ENCODE measurements at places on chromosomes 6 and 20.

DNA sequence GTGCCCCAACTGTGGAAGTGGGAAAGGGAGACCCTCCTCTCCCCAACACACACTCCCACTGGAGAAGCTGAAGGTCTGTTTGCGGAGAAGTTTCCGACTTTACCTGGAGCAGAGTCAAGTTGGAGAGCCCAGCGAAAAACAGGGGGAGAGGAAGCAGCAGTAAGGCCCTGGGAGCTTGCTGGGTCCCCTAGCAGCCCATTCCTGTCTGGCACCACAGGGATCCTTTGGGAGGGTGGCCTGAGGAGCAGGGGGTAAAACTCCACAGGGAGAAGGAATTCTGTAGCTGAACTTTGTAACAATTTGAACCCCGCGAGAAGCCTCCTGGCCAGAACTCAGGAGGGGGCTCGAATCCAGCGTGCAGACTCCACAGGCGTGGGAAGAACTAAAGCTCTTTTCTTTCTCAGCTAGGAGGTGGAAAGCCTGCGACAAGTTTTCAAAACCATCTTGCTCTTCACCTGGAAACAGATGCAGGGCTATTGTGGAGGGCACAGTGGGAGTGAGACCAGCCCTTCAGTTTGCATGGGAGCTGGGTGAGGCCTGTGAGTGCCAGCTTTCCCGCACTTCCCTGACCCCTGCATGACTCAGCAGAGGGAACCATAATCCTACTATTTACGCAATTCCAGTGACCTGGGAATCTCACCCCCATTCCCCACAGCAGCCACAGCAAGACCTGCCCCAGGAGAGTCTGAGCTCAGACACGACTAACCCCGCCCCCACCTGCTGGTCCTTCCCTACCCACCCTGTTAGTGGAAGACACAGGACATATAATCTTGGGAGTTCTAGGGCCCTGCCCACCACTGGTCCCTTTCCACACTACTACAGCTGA is 25.8 kb downstream of the SERPINB9 start:
- DNase-seq = no peak

DNA sequence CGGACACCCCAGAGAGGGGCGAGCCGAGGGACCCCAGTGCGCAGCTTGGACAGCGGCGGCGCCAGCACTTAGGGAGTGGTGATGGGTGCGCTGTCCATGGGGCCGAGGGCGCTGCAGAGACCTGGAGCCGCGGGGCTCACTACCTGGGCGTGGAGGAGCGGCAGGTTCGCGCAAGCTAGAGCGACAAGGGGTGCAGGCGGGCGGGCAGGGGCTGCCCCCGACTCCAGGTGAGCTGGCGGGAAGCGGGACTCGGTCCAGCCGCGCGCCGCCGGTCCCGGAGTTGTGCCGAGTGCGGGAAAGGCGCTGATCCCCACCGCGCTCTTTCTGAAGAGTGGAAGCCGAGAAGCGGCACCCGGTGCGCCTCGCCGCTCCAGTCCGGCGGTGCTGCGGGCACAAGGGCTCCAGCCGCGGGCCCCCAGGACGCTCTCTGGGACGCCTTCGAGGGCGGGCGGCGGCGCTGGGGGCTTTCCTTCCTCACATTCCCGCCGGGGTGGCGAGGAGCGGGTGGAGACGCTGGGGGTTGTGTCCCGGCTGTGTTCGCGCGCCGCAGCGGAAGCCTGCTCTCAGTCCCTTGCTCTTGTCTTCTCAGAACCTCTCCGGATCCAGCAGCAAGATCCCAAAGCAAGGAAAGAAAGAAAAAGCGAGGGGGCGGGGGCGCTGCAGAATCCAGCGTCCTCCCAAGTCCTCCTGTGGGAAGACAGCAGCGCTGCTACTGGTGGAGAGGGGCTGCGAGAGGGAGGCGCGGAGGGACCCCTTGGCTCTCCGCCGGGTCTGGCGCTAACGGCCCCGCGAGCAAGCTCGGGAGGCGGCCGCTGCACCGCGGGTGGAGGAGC is at the start of gene B3GAT2:
Gene B3GAT2 (minus strand): TSS at position 610 of the 833 bp plus-strand sequence. CDS start 631 bp downstream, outside the sequence.
- DNase-seq = no peak

DNA sequence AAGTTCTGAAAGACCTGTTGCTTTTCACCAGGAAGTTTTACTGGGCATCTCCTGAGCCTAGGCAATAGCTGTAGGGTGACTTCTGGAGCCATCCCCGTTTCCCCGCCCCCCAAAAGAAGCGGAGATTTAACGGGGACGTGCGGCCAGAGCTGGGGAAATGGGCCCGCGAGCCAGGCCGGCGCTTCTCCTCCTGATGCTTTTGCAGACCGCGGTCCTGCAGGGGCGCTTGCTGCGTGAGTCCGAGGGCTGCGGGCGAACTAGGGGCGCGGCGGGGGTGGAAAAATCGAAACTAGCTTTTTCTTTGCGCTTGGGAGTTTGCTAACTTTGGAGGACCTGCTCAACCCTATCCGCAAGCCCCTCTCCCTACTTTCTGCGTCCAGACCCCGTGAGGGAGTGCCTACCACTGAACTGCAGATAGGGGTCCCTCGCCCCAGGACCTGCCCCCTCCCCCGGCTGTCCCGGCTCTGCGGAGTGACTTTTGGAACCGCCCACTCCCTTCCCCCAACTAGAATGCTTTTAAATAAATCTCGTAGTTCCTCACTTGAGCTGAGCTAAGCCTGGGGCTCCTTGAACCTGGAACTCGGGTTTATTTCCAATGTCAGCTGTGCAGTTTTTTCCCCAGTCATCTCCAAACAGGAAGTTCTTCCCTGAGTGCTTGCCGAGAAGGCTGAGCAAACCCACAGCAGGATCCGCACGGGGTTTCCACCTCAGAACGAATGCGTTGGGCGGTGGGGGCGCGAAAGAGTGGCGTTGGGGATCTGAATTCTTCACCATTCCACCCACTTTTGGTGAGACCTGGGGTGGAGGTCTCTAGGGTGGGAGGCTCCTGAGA is at the start of gene HFE:
Gene HFE (plus strand): TSS at position 146 of the 832 bp plus-strand sequence. CDS start 12 bp downstream, at position 158.
- no peak for DNase-seq

DNA sequence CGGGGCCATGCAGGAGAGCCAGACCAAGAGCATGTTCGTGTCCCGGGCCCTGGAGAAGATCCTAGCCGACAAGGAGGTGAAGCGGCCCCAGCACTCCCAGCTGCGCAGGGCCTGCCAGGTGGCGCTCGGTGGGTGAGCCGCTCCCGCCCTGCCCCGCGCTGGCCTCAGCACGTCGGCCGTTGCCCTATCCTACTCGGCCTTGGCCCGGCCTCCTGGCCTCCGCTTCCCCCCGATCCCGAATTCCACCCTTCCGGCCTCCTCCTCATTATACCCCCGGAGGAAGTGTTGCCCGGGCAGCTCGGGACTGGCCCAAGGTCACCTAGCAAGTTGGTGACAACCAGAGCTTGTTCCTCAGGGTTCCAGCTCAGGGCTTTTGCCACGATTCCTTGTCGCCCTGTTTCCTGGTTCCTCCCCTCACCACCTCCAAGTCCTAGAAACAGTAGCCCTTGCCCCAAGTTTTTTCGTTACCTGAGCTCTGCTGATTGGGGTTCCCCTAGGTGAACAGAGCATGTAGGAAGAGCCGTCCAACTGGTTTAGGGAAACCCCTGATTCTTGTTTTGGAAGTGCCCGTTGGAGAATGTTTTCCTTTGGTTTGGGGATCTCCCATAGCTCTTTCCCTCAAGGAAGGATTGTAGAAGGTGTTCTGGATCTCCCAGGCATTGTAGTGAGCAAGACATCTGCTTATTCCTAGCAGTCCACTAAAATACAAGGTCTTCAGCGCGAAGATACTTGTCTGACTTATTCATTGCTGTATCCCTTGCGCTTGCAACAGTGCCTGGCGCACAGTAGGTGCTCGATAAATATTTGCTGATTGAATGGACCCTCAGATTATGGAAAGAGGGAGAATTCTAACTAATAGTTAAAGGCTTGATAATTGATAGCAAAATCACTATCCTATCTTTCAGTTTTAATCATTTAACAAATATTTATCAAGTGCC is 641 bp downstream of the ARFGEF2 start:
- no peak for DNase-seq

DNA sequence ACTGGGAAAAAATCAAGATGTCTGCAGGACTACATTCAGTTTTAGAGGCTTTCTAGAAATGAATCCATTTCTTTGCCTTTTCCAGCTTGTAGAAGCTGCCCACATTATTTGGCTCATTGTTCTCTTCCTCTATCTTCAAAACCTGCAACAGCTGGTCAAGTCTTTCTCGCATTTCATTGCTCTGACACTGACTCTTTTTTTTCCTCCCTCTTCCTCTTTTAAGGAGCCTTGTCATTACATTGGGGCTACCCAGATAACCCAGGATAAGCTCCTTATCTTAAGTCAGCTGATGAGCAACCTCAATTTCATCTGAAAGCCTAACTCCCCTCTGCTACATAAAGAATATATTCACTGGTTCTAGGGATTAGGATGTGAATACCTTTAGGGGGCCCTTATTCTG is 53.2 kb upstream of the CEP162 start:
- no peak for DNase-seq

DNA sequence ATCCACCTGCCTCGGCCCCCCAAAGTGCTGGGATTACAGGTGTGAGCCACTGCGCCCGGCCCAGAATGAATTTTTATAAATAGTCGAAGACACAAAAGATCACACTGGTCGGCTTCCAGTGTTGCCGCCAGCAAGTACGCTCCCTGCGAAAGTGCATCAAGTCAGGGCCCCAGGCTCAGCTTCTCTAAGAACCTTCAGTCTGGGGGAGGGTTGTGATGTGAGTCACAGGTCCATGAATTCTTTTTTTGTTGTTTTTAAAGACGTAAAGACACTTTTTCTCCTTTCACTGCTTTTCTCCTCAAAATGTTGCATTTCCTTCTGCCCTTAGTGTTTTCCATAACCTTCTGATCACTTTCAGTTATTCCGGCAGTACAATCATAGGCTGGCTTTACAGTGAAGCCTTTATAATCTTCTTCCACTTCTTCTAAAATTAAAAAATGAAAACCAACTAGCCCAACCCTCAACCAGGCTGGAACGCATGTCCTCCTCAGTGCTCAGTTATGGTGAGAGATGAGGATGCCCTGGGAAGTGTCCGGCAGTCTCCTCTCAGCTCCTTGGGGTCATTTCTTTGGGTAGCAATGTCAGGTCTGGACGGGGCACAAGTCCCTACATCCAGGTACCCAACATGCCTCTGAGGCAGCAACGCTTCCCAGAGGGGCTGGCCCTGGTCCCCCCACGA is 66.6 kb downstream of the CSE1L start:
- no peak for DNase-seq

DNA sequence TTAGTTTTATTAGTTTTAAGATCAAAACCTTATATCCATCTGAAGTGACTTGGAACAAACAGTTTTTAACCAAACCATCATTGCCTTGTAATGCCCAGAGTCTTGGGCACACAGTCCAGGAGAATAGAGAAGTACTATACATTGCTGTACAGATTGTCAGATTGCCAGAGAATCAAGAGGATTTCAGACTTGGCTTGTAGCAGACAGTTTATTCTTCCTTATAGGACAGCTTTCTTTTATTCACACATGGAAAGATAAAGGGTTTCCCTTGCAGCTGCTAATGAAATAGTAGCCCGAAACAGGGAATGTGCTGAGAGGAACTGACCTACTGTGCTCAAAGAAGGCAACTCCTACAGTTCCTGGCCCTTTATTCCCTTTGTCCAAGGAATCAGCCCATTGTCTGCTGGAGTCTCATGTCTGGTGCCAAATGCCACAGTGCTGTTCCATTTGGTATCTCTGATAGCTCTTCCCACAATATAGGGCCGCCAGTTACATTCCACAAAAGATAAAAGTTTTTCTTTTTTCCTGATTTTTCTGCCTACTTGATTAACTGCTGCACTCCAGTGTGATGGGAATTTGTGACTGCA is 30.6 kb downstream of the DCBLD1 start:
- no peak for DNase-seq

DNA sequence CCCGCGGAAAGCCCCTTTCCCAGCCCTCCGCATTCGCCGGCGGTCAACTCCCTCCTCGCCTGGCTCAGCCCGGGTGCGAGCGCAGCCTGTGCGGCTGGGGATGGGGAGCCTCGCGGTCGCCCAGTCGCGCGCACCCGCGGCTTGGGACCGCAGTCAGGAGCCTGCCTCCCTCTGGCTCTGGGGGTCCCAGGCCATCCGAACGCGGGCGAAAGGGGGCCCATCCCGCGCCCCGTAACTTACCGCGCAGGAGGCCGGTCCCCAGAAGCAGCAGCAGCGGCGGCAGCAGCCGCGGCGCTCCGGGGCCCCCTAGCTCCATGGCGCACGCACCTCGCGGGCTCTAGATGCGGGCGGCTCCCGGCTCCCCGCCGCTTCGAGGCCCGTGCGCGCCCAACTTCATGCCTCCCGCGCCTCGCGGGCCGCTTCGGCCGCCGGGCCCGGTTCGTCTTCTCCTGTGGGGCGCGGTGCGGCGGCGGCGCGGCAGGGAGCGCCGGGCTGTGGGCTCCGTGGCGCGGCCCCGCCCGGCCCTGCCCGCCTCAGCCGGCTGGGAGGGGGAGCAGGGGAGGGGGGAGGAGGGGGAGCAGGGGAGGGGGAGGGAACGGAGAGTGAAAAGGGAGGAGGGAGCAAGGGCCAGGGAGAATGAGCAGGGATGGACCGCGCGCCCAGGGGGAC is at the start of gene CHRNA4:
Gene CHRNA4 (minus strand): TSS at position 500 of the 669 bp plus-strand sequence. CDS start 184 bp downstream, at position 316.
- no peak for DNase-seq

GRCh38 chr6:142326540-142326939 is 24.7 kb downstream of the ADGRG6 start:
- no peak for DNase-seq

DNA sequence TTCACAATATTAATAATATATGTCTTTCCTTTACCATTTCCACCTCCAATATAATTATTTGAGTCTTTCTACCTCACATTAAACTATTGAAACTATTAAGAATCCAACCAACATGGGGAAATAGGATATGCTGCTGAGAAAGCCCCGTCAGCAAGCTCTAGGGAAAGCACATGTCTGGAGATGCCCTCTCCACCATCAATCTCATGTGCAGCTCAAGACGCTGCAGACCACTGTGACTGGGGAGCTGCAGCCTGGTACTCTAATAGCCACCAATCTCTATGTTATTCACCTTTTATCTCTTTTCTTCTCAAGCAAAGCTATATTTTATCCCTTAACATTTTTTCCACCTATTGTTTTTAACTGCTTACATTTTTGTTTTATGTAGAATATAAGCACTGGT is 50.3 kb downstream of the COL9A1 start:
- DNase-seq = no peak

DNA sequence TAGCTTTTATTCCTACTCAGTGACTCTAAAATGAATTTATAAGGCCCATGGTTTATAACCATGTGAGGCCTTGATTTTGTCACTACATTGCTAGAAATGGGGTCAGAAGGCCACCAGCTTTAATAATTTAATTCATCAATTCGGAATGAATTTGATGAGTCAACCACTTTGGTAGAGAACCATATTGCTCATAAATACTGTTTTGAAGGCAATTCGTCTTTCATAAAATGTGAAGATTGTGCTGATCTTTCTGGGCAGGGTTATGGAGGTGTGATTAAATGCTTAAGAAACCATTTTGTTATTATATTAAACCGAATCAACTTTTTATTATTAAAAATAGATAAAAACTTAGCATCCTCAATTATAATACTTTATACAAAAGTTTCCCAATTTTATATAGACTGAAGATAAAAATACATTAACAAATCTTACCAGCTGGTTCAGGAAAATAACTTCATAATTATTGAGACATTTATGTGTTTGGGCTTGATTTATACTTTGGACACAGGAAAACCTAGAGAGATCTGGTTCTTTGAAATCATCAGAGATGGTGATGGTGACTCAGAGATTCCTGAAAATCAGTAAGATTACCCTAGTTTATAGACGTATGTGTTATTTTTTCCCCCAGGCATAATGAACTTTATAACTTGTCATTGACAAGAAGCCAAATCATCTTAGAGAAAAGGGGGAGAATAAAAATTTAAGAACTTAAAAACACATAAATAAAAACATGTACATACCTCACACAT is 10.6 kb downstream of the HCRTR2 start:
- DNase-seq = no peak

Measured in stimulated activated CD8-positive, alpha-beta memory T cell treated with anti-CD3 and anti-CD28 coated beads, Interleukin-4, amount 100 ng/mL, for 24 hours (primary cell).